ENCODE measurements at places on chromosomes 1 and 21.

GRCh38 chr21:43300496-43301408, 126.2 kb downstream of the SIK1 start:
- no peak for DNase-seq

DNA sequence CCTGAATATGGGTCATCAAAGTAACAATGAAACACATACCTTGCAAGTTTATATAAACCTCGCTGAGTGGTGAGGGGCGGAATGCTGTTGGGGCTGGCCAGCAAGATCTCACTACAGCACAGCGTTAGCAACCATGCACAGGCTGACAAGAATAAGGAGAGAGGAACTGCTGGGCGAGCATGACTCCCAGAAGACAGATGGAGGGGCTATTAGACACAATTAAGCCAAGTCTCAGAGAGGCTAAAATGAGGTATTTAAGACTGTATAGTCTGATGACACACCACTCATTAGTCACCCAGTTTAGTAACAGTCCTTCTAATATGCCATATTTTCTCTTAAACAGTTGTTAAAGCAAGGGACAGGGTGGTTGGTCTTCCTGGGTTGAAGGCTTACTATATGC, 340.2 kb upstream of the NR5A2 start:
- no peak for DNase-seq

GRCh38 chr1:180953291-180954004, 40.8 kb downstream of the KIAA1614 start:
- no peak for DNase-seq

DNA sequence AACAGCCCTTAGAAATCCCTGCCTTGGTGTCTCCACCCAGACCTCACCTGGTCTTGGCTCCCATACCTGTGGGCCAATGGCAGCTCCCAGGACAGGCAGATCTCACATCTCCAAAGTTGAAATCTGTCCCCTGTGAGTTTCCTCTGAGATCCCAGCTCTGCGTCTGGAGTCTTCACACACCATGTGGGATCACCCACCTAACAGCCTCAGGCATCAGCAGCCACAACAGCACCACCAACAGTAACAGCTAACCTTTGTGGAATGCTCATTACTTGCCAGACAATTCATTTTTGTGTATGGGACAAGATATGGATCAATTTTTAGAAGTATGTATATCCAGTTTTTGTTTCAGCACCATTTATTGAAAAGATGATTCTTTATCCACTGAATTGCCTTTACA, 523.2 kb downstream of the MATN1 start:
- no peak for DNase-seq

DNA sequence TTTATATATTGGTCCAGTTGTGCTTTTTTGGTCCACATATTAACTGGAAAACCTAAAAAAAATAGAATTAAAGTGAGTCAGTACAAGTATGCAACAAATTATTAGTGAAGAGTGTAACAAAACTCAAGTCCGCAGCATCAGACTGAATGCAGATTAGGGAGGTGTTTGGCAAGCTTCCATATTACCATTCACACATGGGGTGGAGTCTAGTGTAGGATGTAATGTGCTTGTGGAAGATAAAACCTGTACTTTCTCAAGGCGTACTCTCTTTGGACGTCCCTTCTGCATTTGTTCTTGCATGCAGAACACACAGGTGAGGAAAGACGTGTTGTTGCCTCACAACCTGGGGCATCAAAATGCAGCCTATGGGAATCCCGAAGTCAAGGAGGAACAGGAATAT, 668.7 kb downstream of the MRPL39 start:
- DNase-seq = no peak

DNA sequence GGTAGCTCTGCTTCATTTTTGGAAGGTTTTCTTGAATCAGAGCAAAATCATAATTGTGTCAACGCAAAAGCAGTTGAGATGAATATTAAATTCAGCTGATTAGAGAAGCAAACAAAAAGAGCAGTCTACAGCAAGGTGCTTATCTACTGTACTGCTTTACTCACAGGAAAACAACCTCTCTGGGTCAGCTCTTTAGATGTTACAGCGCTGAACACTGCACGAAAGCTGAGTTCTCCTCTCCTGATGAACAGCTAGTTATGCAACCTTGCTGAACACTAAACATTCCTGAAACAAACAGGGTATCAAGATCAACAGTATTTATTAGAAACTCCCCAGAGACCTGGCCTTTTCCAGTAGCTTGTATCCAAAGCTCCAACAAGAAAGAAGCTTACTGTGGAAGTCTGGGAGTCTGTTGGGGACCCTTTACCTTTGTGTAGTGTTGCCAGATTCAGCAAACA, 41.3 kb downstream of the TBCE start:
- DNase-seq = no peak
